ENCODE measurements at places on chromosomes 7 and 10.

DNA sequence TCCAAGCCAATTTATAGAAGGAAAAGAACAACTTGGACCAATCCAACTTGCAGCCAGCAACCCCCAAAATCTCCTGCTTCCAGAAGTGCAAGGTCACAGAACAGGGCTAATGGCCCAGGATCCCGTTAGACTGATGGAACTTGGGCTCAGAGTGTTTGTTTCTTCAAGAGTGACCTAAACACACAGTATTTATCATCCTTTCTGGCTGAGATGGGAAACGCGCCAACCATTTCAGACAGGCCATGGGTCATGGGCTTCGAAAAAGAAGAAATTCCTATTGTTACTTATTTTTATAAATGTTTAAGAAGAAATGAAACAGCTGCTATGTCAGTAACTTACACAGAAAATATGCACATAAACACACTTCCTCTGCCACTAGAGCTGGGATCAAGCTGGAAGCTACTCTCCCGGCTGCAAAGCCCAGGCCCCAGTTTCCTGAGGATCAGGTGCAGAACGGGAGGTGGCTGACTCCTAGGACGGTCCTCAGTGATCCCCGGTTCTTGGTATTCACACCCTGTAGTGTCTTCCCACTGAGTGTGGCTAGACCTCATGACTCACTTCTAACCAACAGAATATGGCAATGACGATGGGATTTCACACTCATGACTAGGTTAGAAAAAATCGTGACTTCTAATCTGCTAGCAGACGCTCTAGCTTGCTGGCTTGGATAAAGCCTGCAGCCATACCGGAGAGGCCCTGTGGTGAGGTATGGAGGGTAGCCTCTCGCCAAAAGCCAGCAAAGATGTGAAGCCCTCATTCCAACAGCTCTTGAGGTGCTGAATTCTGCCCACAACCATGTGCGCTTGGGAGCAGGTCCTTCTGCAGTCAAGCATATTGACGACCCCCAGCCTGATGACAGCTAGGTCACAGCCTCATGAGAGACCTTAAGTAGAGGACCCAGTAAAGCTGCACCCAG lies 60.2 kb downstream of the CHST15 start:
- DNase-seq: no peak

- DNase-seq: no peak
Measured at GRCh38 chr10:49176310-49177268, 11.6 kb downstream of the TMEM273 start.

GRCh38 chr10:102775935-102776669 lies 32.4 kb downstream of the WBP1L start:
- peak; percentile 53 for DNase-seq

DNA sequence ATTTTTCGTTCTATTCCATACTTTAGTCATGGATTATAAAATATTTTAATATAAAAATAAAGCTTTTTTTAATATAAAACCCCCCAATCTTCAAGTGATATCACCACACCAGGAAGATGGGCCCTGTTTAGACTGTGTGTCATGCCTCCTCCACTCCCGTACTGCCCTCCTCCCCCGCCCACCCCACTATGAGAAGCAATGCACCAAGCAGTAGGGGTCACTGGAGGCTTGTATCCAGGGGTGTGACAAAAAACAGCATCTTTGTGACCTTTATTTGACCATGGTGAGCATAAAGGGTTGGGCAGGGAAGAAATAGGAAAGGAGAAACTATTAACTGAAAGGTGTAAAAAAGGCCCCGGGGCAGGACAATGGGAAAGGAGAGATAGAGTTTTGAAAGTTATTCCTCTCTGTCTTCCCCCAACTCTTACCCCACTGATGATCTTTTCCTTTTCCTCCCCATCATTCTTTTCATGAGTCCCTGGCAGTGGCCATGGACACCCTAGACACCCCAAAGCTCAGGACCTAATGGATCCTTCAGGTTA lies 3.5 kb downstream of the PITX3 start:
- no peak for DNase-seq

GRCh38 chr10:76106611-76107010 lies 675.2 kb downstream of the LRMDA start:
- no peak for DNase-seq

DNA sequence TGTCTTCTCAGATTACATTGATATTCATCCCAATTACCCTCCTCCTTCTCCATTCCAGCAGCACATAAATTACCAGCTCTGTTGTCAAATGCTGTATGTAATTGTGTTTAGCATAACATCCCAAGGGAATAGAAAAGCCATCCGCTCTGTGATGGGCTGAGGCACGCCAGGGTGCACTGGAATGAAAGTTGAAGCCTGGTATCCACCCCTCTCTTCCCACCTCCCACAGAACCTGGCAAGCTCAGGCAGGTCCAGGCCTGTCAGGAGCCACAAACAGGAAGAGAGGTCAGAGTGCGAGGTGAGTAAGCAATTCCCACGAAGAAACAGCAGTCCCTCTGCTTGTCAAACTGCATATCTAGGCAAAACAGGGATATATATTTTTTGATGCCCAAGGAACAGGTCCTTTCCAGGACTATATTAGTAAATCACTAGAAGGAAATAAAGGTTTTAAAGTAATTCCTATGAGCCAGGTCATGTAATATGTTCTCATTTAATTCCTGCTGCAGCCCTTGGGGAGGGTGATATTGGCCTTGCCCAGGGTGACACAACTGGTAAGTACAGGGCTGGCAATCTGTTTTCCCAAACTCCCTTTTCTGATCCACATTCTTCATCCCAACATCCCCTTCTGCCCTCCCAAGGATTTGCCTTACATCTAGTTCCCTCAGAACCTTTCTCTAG lies 155.6 kb upstream of the GHITM start:
- no peak for DNase-seq

DNA sequence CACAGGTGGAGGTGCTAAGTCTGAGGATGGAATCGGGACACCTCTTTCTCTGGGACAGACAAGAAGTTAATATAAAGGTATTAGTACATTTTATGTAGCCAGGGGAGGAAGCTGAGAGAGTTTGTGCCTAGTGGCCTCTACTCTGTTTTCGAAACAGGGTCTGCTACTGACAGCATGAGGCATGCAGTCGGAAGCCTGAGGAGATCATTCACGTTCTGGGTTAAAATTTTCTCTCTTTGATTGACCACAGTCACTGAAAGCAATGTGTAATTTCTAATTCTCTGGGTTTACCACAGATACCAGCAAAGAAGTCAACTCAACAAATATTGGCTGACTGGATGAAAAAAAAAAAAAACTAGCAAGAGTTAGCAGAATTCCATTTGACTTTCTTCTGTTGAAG lies 53.3 kb upstream of the KCTD7 start:
- no peak for DNase-seq

- no peak for DNase-seq
Measured at GRCh38 chr10:115710136-115710535, 562.9 kb downstream of the GFRA1 start.

- DNase-seq: no peak
Measured at GRCh38 chr7:139523199-139523941, at the start of gene CLEC2L. TSS of gene CLEC2L (plus strand) at chr7:139523685. CDS start at chr7:139523928, 243 bp downstream.

DNA sequence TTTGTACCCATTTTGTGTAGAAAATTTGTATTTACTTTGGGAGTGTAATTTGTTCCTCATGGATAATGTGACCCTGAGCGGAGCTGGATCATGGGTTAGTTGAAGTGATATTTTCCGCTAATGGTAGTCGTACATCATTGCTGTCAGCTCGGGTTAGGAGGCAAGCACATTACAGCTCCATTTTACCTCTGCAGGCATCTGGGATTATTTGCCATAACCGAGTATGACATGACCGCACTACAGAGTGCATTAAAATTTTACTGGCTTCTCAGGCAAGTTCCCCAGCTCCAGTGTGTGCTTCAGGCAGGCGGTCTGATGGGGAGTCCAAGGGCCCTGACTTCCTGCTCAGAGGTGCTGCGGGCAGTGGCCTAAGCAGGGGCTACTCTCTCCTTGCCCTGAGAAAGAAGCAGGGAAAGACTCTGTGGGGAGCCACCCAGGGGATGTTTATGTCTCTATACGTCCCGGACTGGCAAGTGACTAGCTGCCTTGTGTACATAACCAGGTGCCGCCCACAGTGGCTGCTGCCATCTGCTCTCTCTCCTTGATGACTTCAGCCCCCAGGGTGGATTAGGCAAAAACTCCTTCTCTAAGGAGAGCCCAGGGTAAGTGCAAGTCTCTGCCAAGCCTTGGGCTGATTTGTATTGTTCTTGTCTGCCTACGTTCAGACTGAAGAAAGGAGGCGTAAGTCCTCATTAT lies 685.3 kb upstream of the GALNT17 start:
- no peak for DNase-seq

GRCh38 chr7:1669064-1669951 lies 769 bp upstream of the ELFN1 start:
- no peak for DNase-seq

GRCh38 chr10:54854389-54854788 lies 53.4 kb upstream of the PCDH15 start:
- no peak for DNase-seq

DNA sequence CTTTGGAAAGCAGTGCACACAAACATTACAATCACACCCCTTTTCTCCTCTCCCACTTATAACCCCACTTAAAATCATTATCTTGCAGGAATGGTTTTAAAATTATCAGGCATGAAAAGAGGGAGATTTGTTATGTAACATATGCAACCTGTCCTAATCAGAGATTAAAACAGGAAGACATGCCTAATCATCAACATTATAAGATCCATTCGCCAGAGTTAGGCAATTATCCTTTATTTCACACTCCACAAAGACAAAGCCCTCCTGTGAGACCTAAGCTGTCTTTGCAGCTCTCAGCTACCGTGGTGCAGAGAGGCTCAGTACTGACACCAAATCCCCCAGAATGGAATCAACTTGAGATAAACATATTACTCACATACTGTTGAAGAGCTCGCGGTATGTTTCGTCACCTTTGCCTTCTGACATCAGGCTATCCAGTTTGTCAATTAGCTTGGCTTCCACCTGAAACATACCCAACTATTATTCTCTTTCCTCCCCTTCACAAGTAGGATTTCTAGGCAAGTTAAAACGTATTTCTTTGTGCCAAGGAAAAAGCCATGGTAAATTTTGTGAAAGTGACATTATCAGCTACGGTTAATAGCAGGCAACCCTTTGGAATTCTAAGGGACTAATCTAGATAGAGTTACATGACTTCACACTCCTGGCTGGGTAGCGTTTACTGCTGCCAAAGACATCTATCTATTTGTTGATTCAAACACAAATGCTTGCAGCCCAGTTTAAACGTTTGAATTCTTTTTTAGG lies 226.2 kb upstream of the IMMP2L start:
- no peak for DNase-seq

DNA sequence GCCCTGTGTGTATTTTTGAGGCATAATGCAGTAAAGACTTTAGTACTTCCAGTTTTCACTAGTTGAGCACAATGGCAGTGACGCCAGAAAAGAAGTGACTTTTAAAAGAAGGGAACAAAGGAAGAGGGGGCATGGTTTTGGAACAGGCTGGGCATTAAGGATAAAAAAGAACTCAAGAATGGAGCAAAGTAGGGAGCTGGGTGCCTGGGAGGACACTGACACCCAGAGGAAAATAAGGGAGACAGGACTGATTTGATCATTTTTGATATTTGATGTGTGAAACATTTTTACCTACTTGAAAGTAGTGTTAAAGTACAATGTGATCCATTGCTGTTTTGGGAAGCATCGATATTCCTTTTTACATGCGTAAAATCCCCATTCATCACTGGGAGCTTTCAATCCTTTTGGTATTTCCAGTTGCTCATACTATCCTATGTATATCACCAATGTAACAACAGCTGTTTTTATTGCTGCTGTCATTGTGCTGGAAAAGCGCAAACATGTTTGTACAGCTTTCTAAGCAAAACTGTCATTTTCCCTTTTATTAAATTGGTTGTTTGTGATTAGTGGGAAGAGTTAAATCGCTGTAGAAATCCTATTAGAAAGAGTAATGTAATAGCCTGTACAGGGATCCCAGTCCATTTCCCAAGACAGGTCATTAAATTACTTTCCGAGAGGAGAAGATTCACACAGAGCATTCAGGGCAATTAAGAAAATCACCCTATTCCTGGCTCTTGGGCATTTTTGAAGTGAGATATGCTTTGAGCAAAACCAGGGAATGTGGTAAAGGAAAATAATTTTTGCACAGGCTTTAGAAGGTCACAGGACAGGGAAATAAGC lies 85.2 kb downstream of the ADAM12 start:
- DNase-seq: no peak

DNA sequence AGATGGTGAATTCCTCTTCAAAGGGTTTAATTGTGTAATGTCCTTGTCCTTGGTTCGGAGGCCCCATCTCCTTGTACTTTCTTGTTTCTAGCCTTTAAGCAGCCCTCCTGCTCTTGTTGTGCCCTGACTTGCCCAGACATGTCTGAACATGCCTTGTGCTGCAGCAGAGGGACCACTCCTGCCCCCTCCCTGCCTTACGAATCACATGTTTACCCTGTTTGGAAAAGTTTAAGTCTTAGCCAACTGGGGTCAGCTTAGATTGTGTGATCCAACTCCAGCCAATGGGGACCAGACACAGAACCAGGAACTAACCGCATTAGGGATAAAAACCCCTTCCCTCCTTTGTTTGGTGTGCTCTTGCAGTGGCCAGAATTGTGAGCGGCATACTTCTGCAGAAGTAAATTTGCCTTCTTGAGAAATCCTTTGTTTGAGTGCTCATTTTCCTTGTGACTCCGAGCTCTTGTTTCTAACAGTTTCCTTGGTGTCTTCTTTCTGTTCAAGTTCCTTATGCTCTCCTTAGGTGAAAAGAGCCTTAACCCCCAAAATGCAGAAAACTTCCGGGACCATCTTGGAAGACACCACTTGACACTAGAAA lies 29.4 kb downstream of the CLRN3 start:
- DNase-seq: no peak

GRCh38 chr7:26916336-26916735 lies 51.9 kb upstream of the SKAP2 start:
- DNase-seq: no peak

- DNase-seq: no peak
Measured at GRCh38 chr10:83701799-83702198, 437.5 kb upstream of the GHITM start.

DNA sequence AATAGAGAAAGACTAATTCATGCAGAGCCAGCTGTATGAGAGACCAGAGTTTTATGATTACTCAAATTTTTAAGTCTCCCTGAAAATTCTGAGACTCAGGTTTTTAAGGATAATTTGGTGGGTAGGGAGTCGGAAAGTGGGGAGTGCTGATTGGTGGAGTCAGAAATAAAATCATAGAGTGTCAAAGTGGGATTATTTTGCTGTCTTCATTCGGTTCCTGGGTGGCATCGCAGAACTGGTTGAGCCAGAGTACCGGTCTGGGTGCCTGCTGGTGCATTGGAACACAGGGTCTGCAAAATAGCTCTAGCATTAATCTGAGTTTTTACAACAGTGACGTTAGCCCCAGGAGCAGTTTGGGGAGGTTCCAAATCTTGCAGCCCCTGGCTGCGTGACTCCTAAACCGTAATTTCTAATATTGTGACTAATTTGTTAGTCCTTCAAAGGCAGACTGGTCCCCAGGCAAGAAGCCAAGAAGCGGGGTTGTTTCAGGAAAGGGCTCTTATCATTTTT lies 32.4 kb downstream of the GPRIN2 start:
- no peak for DNase-seq

DNA sequence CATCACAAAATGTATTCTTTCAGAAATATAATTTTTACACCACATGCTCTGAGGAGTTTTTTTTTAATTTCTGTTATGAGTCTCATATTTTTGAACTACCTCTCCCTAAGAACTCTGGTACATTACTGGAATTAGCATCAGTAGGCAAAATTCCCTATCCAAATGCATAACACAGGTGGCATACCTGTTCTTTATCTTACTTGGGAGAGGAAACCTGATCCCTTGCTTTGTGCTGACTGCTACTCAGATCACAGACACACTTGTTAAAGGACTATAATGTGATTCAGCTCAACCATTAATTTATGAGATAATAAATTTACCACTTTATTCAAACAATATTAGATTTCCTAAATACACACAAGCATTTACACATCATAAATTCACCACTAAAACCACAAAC lies 617.2 kb downstream of the GRM8 start:
- DNase-seq: no peak

- no peak for DNase-seq
Measured at GRCh38 chr7:69434398-69434815, 163.9 kb upstream of the AUTS2 start.
